Body of pancreas (tissue), 4 donors: ENCODE measurements at places on chromosomes 5 and 9.

- no peak overlapping the region for H3K4me3 ChIP-seq
- H3K36me3 ChIP-seq = no peaks in the 10 kb centered on the region
- DNase-seq = no peak
- H3K27me3 ChIP-seq = no peaks in the 10 kb centered on the region
- no peak overlapping the region for H3K27ac ChIP-seq
Observed at GRCh38 chr9:14080959-14081542, 232.9 kb downstream of the NFIB start.

DNA sequence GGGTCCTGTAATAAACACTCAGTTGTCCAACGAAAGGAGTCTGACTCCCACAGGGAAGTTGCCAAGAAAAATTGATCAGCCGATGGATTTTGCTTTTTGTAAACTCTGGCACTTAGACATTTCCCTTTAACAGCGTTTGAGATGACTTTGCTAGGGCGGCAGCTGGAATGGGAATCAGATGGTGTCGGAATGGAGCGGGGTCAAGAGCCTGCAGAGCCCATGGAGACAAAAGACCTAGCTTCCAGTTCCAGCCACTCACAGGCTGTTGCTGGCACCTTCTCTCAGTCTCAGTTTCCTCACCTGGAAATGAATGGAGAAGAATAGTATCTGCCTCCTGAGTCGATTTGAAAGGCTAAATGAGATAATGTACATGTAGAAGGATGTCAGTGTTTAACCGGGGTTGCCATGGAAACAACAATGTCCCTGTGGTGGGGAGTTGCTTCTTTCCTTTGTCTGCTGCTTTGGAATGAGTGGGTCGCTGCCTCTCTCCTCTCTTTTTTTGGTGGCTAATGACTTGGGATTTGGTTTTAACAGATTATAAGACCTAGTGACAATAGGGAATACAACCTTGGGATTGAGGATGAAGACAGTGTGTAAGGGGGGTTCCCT is 137.4 kb downstream of the GAS1 start:
- H3K27ac ChIP-seq = no peak overlapping the region
- no peaks in the 10 kb centered on the region for H3K4me1 ChIP-seq
- no peaks in the 10 kb centered on the region for H3K27me3 ChIP-seq
- no peaks in the 10 kb centered on the region for H3K36me3 ChIP-seq
- DNase-seq = no peak
- no peak overlapping the region for H3K4me3 ChIP-seq

GRCh38 chr5:149254506-149254905 is 17.2 kb upstream of the AFAP1L1 start:
- no peaks in the 10 kb centered on the region for H3K36me3 ChIP-seq
- DNase-seq = no peak
- no peak overlapping the region for H3K27ac ChIP-seq
- H3K4me1 ChIP-seq = no peaks in the 10 kb centered on the region
- H3K4me3 ChIP-seq = no peak overlapping the region
- H3K27me3 ChIP-seq = no peaks in the 10 kb centered on the region

DNA sequence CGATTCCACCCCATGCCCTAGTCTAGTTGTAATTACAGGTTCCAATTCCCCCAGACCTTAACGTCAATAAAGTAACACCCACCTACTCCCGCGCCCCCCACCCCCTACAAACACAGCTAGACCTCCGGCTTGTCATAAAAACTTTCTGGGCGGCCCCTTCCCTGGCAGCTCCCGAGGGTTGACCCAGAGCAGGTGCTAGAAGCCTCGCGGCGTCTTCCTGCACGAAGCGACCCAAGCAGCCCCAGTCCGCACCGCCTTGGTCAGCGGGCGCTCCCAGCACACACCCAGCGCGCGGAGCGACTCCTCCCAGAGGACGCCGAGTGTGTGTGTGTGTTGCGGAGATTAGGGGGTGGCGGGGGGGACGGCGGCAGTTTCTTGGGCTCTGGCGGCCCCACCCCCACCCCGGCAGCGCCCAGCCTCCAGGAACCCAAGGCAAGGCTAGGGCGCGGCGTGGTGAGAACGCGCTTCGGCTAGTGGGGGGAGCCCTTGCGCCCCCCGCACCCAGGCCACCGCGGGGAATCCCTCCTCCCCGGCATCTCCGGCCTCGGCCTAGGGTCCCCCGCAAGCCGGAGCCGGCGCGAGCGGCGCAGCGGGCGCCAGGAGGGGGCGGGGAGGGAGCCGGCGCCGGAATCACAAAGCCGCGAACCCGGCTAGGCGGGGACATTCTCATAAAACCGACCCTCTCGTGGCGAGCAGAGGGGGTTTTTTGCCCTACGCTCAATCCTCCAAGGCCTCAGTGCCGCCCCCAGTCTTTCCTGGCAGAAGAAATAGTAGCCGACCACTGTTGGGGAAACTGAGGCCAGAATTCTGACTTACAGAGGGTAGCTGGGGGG is 2.2 kb downstream of the PCDH1 start:
- no peaks in the 10 kb centered on the region for H3K27me3 ChIP-seq
- H3K4me1 ChIP-seq = peaks cover 48% of the 10 kb centered on the region
- no peaks in the 10 kb centered on the region for H3K36me3 ChIP-seq

DNA sequence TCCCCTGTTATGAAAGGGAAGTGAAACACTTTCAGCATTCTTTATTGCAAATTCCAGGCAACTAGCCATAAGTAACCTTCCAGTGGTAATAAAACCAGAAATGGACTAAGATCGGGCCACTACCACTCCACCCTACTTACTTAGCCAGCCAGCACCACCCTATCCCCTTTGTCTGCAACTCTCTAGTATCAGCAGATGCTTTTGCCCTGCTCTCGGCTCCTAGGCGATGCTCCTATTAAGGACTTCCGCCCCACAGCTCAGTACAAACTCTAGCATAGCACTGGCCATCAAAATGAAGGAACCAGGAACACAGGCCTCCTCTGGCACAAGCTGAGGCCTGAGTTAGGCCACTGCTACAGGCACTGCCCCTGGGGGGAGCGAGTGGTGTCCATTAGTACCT is 81.2 kb downstream of the GLDC start:
- H3K36me3 ChIP-seq = no peaks in the 10 kb centered on the region
- no peak overlapping the region for H3K27ac ChIP-seq
- H3K4me3 ChIP-seq = no peak overlapping the region
- H3K27me3 ChIP-seq = no peaks in the 10 kb centered on the region
- H3K4me1 ChIP-seq = no peaks in the 10 kb centered on the region
- no peak for DNase-seq

- H3K27me3 ChIP-seq = no peaks in the 10 kb centered on the region
- H3K36me3 ChIP-seq = no peaks in the 10 kb centered on the region
- H3K27ac ChIP-seq = no peak overlapping the region
- DNase-seq = no peak
- no peaks in the 10 kb centered on the region for H3K4me1 ChIP-seq
- no peak overlapping the region for H3K4me3 ChIP-seq
Observed at GRCh38 chr5:37789991-37790390, 49.9 kb downstream of the GDNF start.

GRCh38 chr9:131235480-131235851 is 40.8 kb downstream of the FAM78A start:
- H3K36me3 ChIP-seq = peaks cover 21% of the 10 kb centered on the region
- no peaks in the 10 kb centered on the region for H3K27me3 ChIP-seq
- no peak for DNase-seq
- no peak overlapping the region for H3K4me3 ChIP-seq

DNA sequence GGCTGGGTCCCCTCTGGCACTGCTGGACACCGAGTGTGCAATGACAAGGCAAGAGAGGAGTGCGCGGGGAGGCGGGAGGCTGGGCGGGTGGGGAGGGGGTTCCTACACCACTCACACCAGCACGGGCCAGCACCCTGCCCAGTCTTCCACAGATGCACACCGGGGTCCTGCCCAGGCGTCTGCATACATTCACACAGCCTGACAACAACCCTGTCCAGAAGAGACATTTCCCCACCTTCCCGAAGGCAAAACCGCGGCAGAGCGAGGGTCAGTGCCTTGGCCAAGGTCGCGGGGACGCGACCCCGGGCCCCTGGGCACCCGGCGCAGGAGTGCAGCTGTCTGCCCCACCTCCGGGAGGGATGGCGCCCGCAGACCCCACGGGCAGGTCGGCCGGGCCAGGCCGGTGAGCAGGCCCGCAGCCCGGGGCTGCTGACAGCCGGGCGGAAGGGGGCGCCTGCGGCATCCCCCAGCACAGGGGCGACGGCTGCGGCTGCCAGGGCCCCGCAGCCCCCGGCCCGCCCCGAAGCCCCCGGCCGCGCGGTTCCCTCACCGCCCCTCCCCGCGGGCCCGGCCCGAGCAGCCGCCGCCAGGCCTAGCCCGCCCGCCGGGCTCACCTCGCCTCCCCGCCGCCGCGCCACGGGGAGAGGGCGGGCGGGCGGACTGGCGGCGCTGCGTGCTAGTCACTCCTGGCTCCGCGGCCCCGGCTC is 496 bp downstream of the MAPK9 start:
- no peaks in the 10 kb centered on the region for H3K36me3 ChIP-seq
- peak overlapping the region; percentile 50 for H3K4me3 ChIP-seq
- DNase-seq = peak; percentile 27

GRCh38 chr5:122063836-122064235 is 14.2 kb downstream of the LOX start:
- H3K27ac ChIP-seq = no peak overlapping the region
- H3K27me3 ChIP-seq = no peaks in the 10 kb centered on the region
- no peaks in the 10 kb centered on the region for H3K36me3 ChIP-seq
- no peak overlapping the region for H3K4me3 ChIP-seq
- no peaks in the 10 kb centered on the region for H3K4me1 ChIP-seq
- DNase-seq = no peak

GRCh38 chr9:3977614-3978112 is 322.2 kb downstream of the GLIS3 start:
- peaks cover 12% of the 10 kb centered on the region for H3K4me1 ChIP-seq
- H3K27ac ChIP-seq = no peak overlapping the region

DNA sequence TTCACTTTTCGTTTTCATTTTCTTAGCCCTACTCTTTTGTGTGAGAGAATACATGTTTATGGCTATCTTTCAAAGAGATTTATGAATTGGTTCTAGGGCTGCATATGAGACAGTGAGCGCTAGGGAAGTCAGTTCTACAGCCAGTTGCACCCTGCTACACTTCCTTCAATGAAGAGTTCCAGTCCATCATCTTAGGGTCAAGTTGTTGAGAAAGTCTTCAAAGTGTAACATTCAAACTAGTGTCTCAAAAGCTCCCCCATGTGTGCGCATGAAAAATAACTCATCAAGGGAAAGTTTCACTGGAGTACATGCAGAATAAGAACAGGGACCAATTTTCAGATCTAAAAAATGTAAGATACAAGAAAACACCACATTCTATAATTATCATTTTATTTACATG is 317.2 kb downstream of the DEPDC1B start:
- H3K36me3 ChIP-seq = no peaks in the 10 kb centered on the region
- H3K4me3 ChIP-seq = no peak overlapping the region
- no peaks in the 10 kb centered on the region for H3K4me1 ChIP-seq
- H3K27me3 ChIP-seq = no peaks in the 10 kb centered on the region

- H3K4me1 ChIP-seq = peaks cover 39% of the 10 kb centered on the region
- H3K27me3 ChIP-seq = no peaks in the 10 kb centered on the region
- no peak overlapping the region for H3K27ac ChIP-seq
Observed at GRCh38 chr9:101478444-101478843, 42.9 kb upstream of the ALDOB start.

DNA sequence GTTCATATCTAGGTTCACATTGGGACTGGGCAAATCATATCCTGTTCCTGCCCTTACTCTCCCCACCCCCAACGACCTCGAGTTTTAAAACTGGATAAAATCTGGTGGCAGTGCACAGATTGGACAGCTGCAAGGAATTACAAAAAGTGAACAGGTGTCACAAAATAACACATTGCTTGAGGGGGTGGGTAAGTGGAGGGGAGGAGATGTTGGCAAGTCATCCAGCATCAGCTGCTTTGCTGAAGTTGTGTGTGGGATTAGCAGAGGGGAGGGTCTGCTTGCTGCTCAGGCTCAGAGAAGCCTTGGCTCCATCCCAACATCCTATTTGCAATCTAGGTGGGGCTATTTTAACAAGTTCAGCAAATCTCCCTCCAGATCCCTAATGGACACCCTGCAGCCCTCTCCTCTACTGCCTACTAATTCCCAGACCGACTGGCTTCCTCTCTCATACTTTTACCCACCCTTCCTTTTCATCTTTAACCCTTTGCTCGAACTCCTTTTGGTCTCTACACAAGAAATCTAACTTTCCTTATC is 39.8 kb upstream of the SLC24A2 start:
- H3K27ac ChIP-seq = no peak overlapping the region
- no peak overlapping the region for H3K4me3 ChIP-seq

DNA sequence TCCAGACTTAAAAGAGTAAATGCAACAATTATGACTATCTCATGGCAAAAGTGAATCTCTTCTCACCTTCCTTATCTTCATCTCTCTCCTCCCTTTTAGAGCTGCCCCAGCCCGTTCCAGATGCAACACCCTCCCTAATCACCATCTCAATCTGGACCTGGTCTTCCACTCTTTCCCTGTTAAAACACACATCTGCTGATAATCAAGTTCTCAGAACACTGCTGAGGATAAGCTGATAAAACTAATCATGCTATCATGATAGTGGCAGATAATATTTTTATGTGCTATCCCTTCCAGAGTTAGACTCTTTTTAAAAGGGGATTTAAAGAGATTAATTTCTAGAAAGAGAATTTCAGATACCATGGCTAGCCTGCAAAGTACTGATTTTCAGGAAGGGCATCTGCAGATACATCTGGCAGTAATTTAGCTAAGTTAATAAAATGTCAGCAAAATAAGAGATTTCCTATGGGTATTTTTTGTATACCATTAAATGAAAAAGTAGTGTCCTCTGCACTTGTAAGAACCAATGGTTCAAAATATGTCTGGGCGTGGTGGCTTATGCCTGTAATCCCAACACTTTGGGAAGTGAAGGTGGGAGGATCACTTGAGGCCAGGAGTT is 17.2 kb downstream of the SGTB start:
- no peaks in the 10 kb centered on the region for H3K27me3 ChIP-seq
- H3K36me3 ChIP-seq = no peaks in the 10 kb centered on the region
- H3K27ac ChIP-seq = no peak overlapping the region
- no peak for DNase-seq
- H3K4me3 ChIP-seq = no peak overlapping the region

- no peaks in the 10 kb centered on the region for H3K36me3 ChIP-seq
- no peak for DNase-seq
- H3K4me3 ChIP-seq = no peak overlapping the region
- no peaks in the 10 kb centered on the region for H3K27me3 ChIP-seq
- H3K4me1 ChIP-seq = no peaks in the 10 kb centered on the region
Observed at GRCh38 chr5:174402222-174402812, 322.1 kb upstream of the MSX2 start.

DNA sequence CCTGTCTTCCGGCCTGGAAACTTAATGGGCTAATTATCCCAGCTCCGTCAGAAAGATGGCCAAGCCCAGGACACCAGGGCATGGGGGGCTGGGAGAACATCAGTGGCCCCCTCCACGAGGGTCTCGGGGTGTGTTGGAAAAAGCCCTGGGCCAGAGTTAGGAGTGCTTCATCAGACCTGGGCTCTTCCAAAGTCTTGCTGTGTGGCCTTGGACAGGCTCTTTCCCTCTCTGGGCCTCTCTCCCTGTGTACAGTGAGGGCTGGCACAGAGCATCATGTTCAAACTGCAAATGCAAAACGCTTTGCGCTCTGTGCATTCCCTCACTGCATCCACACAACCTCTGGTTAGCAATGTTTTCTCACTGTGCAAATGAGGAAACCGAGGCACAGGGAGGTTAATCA is 48.3 kb downstream of the ASS1 start:
- H3K4me1 ChIP-seq = no peaks in the 10 kb centered on the region
- no peaks in the 10 kb centered on the region for H3K27me3 ChIP-seq
- no peak overlapping the region for H3K4me3 ChIP-seq
- peaks cover 3% of the 10 kb centered on the region for H3K36me3 ChIP-seq

GRCh38 chr9:127977009-127977883 is 3.5 kb downstream of the EEIG1 start:
- H3K27me3 ChIP-seq = no peaks in the 10 kb centered on the region
- peak overlapping the region; percentile 83 for H3K27ac ChIP-seq
- peak overlapping the region; percentile 10 for H3K4me3 ChIP-seq
- peaks cover 78% of the 10 kb centered on the region for H3K4me1 ChIP-seq
- H3K36me3 ChIP-seq = no peaks in the 10 kb centered on the region

GRCh38 chr5:102375876-102376275 is 79.8 kb upstream of the SLCO4C1 start:
- H3K36me3 ChIP-seq = no peaks in the 10 kb centered on the region
- H3K4me3 ChIP-seq = no peak overlapping the region
- no peak overlapping the region for H3K27ac ChIP-seq
- H3K4me1 ChIP-seq = no peaks in the 10 kb centered on the region
